SIG-M5 (cell line): ENCODE measurements at places on chromosomes 7 and 10.

- no peak for DNase-seq
Observed at GRCh38 chr7:143892527-143893300, 9.3 kb downstream of the TCAF1 start.

DNA sequence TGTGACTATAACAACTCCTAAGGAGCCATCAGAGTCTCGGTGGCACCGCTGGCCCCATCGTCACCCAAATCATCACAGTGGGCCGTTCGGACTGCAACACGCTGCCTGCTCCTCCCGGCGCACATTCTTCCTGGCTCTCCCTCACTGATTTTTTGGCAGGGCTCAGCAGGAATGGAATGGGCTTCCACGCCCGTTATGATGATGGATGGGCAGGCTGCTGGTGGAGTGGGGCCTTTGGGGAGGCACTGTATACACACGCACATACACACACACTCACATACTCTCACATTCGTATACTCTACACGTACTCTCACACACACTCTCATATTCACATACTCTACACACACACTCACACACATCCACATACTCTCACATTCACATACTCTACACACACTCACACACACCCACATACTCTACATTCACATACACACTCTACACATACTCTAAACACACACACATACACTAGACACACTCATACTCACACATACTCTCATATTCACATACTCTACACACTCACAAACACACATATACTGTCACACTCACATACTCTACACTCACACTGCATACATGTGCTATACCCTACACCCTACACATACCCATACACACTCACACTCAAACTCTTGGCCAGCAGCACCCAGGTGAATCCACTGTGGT is 99.8 kb downstream of the KCNMA1 start:
- DNase-seq: no peak

- DNase-seq: no peak
Observed at GRCh38 chr7:2314209-2314955, at the start of gene SNX8. SNX8 (minus strand) TSS chr7:2314441; CDS start chr7:2314421, 20 bp downstream.

DNA sequence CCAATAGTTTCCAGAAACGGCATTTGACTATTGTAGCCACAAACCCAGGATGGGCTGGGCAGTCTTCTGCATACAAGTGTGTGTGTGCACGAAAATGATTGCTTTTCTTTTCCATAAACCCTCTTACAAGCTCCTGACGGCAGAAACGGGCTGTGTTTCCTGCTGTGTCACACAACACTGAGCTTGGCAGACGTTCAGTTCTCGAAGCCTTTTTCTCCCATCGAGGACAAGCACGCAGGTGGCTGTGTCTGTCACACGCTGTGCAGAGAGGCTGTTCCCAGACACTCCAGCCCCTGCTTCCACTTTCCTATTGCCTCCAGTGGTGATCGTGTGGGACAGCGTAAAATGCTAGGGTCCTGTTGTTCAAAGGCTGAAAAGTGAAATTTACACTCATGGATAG is 32.1 kb downstream of the RBAK start:
- no peak for DNase-seq

GRCh38 chr7:130079846-130080394 is 9.6 kb downstream of the KLHDC10 start:
- DNase-seq: no peak
